HepG2 (cell line): ENCODE measurements at places on chromosomes 7 and 10.

DNA sequence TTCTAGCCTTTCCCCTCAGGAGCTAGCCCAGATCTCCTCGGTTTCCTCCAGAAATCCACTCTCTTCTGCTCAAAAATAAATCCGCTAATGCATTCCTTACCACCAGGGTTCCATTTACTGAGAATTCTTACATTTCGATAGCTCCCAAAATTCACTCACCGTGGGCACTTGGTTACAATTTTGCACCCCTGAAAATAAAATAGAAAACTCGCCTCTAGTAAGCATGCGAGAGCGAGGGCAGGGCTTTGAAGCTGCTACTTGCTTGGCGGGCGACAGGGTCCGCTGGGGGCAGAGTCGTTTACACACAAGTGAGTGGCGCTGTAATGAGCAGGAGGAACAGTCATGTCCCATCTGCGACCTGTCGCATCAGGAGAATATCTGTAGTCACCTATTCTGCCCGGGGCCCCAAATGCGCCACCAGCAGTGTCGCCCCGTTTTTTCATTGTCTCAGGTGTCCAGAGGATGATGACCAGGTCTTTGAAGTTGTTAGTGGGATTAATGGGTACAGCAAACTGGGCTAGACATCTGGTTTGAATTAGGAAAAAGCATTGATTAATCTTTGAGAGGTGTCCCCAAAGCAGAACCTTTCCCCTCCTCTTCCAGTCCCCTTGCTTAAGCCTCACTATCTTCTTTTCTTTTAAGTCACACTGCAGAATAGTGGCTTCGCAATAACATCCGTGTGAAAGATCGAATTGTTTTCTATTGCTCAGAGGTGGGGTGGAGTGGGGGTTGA lies 1.2 kb upstream of the MEOX2 start:
- H3K27ac ChIP-seq = no peak overlapping the region
- no peaks in the 10 kb centered on the region for H3K4me1 ChIP-seq
- no peaks in the 10 kb centered on the region for H3K36me3 ChIP-seq
- no peak overlapping the region for H3K4me3 ChIP-seq
- no peaks in the 10 kb centered on the region for H3K27me3 ChIP-seq

DNA sequence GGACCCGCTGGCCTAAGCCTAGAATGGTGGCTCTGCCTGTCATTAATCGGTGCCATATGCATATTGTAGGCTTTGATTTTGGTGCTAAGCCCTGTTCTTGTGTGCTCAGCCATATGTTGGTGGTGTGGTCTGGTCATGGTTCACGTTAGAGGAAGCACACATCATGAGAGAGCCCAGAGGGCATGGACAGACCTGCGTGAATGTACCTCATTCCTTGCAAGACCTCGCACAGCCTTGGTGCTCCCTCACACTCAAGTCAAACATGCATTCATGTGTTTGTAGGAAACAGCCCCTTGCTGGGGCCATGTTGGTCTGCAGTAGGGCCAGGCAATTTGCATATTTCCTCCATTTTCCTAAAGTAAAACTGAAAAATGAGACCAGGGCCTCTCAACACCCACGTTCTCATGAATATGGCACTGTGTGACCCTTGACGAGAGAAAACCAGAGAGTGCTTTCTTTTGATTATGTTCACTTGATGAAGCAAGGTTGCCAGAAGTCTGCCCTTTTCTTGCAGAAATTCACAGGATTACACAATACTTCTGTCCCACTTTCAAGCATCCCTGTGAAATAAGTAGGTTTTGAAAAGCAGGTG lies 268.7 kb downstream of the CELF2 start:
- H3K4me1 ChIP-seq = no peaks in the 10 kb centered on the region
- H3K27ac ChIP-seq = no peak overlapping the region
- no peak for DNase-seq
- H3K36me3 ChIP-seq = no peaks in the 10 kb centered on the region

GRCh38 chr7:38195804-38196595 lies 18.0 kb downstream of the STARD3NL start:
- H3K27ac ChIP-seq = no peak overlapping the region
- H3K4me1 ChIP-seq = 0 out of 2 replicates have a peak, but pooled peaks cover 7% of the 10 kb centered on the region
- H3K27me3 ChIP-seq = no peaks in the 10 kb centered on the region
- H3K36me3 ChIP-seq = no peaks in the 10 kb centered on the region
- no peak for DNase-seq

DNA sequence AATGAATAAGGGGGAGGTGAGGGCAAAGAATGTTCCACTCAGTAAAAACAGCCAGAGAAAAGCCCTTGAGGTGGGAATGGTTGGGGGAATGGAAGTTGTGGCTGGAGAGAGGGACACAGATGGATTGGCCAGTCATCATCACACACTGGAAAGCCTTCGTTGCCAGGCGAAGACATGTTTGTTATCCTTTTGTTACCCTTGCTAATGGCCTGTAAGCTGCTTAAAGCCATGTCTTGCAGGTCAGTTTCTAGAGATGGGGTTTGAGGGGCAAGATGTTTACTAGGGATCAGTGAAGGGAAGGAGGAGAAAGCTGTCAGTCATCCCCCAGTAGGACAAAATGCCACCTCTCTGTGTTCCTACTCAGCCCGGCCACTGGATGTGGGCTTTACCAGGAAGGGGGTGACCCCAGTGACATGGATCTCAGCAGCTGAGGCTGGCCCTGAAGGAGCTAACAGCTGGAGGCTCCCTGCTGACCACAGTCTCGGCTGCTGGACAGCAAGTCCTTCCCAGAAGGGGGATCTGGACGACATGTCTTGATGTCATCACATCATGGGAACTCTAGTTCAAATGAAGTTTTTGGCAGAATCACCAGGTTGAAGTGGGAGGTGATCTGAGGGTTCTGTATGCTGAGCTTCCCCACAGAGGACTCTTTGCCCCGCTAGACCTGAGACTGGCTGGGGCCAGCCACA lies 66.2 kb downstream of the TBXAS1 start:
- peaks cover 11% of the 10 kb centered on the region; the same call in 1 of the 3 replicates for H3K27me3 ChIP-seq
- no peaks in the 10 kb centered on the region for H3K36me3 ChIP-seq
- H3K4me1 ChIP-seq = no peaks in the 10 kb centered on the region
- H3K4me3 ChIP-seq = no peak overlapping the region
- DNase-seq = no peak

GRCh38 chr10:101305320-101306241 lies 48.4 kb upstream of the BTRC start:
- peaks cover 53% of the 10 kb centered on the region; the same call in 2 of the 3 replicates for H3K27me3 ChIP-seq
- no peak for DNase-seq
- no peaks in the 10 kb centered on the region for H3K36me3 ChIP-seq
- no peak overlapping the region for H3K4me3 ChIP-seq
- H3K4me1 ChIP-seq = no peaks in the 10 kb centered on the region

- no peak overlapping the region for H3K4me3 ChIP-seq
- no peak overlapping the region for H3K27ac ChIP-seq
- peaks cover 26% of the 10 kb centered on the region for H3K4me1 ChIP-seq
- DNase-seq = no peak
- no peaks in the 10 kb centered on the region for H3K36me3 ChIP-seq
Observed at GRCh38 chr7:37083311-37084096, 359.2 kb upstream of the AOAH start.

- H3K4me1 ChIP-seq = peaks cover 21% of the 10 kb centered on the region
- no peaks in the 10 kb centered on the region for H3K27me3 ChIP-seq
- no peak overlapping the region for H3K4me3 ChIP-seq
Observed at GRCh38 chr10:104230490-104230889, 1.7 kb downstream of the CFAP43 start.

GRCh38 chr10:43044961-43045621 lies 31.8 kb upstream of the RET start:
- no peaks in the 10 kb centered on the region for H3K4me1 ChIP-seq
- peaks cover 24% of the 10 kb centered on the region; the same call in 2 of the 3 replicates for H3K27me3 ChIP-seq
- no peak overlapping the region for H3K4me3 ChIP-seq
- no peaks in the 10 kb centered on the region for H3K36me3 ChIP-seq

GRCh38 chr10:8628351-8628750 lies 573.9 kb downstream of the GATA3 start:
- no peaks in the 10 kb centered on the region for H3K4me1 ChIP-seq
- no peaks in the 10 kb centered on the region for H3K27me3 ChIP-seq
- DNase-seq = no peak
- H3K4me3 ChIP-seq = no peak overlapping the region
- no peaks in the 10 kb centered on the region for H3K36me3 ChIP-seq

DNA sequence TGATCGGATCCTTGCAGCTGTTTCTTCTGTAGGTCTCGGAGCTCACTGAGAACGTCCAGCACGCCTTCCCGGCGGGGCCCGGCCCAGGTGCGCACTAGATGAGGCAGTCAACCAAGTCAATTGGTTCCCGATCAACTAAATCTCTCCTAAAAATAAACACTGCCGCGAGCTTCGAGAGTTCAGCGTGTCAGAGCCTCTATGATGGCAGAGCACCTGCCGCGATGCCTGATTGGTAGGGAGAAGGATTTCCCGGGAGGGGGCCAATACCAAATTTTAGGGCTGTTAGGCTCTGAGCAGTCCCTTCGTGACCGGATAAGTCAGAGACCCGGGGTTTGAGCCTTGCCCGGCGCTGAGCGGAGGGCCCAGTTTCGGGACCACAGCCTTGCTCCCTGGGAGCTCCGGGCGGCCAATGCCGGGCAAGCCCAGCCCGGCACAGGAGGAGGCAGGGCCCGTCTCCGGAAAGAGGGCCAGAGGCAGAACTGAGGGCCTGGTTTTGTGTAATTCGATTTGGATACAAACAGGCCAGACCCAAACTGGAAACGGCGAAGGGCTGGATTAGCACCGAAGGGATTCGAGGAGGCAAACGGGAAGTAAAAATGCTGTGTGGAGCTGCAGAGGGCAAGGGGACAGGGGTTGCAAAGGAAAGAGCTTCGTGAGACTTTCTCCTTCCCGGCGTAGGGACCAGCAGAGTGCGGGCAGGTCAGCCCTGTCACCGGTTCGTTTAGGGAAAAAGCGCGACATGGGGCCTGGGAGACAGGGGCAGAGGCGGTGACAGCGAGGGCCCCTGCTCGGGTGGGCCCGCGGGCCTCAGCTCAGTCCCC lies 569 bp downstream of the SLC26A5 start:
- H3K4me1 ChIP-seq = peaks cover 20% of the 10 kb centered on the region
- no peak for DNase-seq
- no peaks in the 10 kb centered on the region for H3K36me3 ChIP-seq
- peaks cover 3% of the 10 kb centered on the region; the same call in 1 of the 2 replicates for H3K27me3 ChIP-seq

DNA sequence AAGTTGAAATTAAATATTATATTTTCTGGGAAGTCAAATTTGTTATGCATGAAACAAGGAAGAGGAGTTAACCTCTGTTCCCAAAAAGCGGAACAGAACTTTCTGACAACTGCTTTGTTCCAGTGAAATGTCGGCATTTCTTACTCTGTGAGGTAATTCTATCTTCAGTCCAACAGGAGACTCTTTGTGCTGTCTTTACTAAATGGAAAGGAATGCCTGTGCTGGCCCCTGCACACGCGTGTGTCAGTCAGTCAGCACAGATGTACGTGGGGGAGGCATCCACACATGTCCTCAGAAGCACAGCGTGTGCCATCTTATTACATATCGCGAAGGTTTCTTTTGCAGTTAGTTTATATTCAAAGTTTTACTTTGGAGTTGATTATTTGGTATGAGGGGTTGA lies 37.5 kb downstream of the NET1 start:
- H3K27me3 ChIP-seq = no peaks in the 10 kb centered on the region; the same call in 2 of the 3 replicates
- DNase-seq = peak; percentile 68
- peak overlapping the region; percentile 71 for H3K27ac ChIP-seq
- peaks cover 18% of the 10 kb centered on the region for H3K4me1 ChIP-seq
- H3K4me3 ChIP-seq = peak overlapping the region; percentile 74
- H3K36me3 ChIP-seq = peaks cover 13% of the 10 kb centered on the region

- H3K36me3 ChIP-seq = no peaks in the 10 kb centered on the region
- no peak overlapping the region for H3K27ac ChIP-seq
- no peak for DNase-seq
- peaks cover 2% of the 10 kb centered on the region; the same call in 1 of the 2 replicates for H3K27me3 ChIP-seq
Observed at GRCh38 chr10:125265579-125265955, 105.2 kb upstream of the CTBP2 start.

GRCh38 chr7:74293577-74293908 lies 4.3 kb downstream of the CLIP2 start:
- H3K4me3 ChIP-seq = peak overlapping the region; percentile 57
- DNase-seq = peak; percentile 58
- H3K36me3 ChIP-seq = no peaks in the 10 kb centered on the region
- no peaks in the 10 kb centered on the region for H3K27me3 ChIP-seq

DNA sequence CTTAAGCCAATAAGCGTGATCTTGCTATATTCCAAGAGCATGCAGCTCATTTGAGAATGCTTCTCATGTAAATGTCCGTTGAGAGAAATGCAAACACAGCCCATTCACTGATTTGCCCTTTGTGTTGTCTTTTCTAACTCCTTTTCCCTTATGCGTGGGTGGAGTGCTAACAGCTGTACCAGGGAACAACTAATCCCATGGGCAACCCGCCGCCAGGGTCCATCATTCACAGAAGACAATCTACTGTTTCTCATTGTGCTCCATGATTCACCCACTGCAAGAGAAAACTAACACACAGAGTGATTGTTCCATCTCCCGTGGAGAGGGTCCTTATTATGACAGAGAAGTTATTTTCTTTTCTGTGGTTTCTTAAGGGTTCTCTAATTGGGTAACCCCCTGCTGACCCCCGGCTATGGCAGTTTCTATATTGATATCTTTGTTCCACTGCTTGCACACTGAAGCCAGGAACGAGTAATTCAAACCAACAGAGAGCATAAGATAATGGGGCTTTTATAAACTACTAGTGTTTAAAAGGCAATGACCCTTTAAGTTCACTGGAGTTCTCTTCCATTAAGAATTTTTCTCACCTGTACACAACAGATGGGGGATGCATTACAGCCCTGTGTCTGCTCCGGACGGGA lies 298.7 kb downstream of the BAMBI start:
- no peak overlapping the region for H3K4me3 ChIP-seq
- H3K27me3 ChIP-seq = no peaks in the 10 kb centered on the region
- peaks cover 15% of the 10 kb centered on the region for H3K4me1 ChIP-seq
- no peaks in the 10 kb centered on the region for H3K36me3 ChIP-seq
- no peak overlapping the region for H3K27ac ChIP-seq

- H3K36me3 ChIP-seq = no peaks in the 10 kb centered on the region
- H3K4me1 ChIP-seq = peaks cover 33% of the 10 kb centered on the region
- no peak overlapping the region for H3K27ac ChIP-seq
- H3K4me3 ChIP-seq = no peak overlapping the region
Observed at GRCh38 chr7:39535720-39536119, 30.5 kb upstream of the YAE1 start.

- no peak for DNase-seq
- H3K4me1 ChIP-seq = no peaks in the 10 kb centered on the region
- H3K27ac ChIP-seq = no peak overlapping the region
- H3K4me3 ChIP-seq = no peak overlapping the region
- no peaks in the 10 kb centered on the region for H3K36me3 ChIP-seq
Observed at GRCh38 chr7:89028319-89028718, 232.8 kb upstream of the TEX47 start.

GRCh38 chr7:24291271-24291670 lies 7.3 kb downstream of the NPY start:
- H3K4me3 ChIP-seq = no peak overlapping the region
- H3K27ac ChIP-seq = no peak overlapping the region
- H3K4me1 ChIP-seq = no peaks in the 10 kb centered on the region
